ENCODE measurements at places on chromosomes 11 and 22. TPM values are rescaled to one million over a fixed set of nuclear protein-coding genes. Genes with fewer than 3 reads are reported as not detected.

GRCh38 chr11:126189109-126189929 is 22.1 kb downstream of the RPUSD4 start:
- DNase-seq = no peak
- peaks cover 16% of the 10 kb centered on the region for H3K36me3 ChIP-seq
- H3K4me1 ChIP-seq = peaks cover 6% of the 10 kb centered on the region
- no peak overlapping the region for H3K4me3 ChIP-seq
- peak overlapping the region; percentile 55 for H3K27ac ChIP-seq
- H3K27me3 ChIP-seq = no peaks in the 10 kb centered on the region

- H3K27ac ChIP-seq = no peak overlapping the region
- H3K36me3 ChIP-seq = no peaks in the 10 kb centered on the region
- H3K4me3 ChIP-seq = no peak overlapping the region
- no peaks in the 10 kb centered on the region for H3K27me3 ChIP-seq
Observed at GRCh38 chr22:45948081-45948648, 28.8 kb downstream of the WNT7B start.

GRCh38 chr11:103257360-103257759 is 148.1 kb downstream of the DYNC2H1 start:
- DNase-seq = no peak
- no peaks in the 10 kb centered on the region for H3K27me3 ChIP-seq
- H3K4me1 ChIP-seq = peaks cover 6% of the 10 kb centered on the region
- no peaks in the 10 kb centered on the region for H3K36me3 ChIP-seq
- H3K4me3 ChIP-seq = no peak overlapping the region
- no peak overlapping the region for H3K27ac ChIP-seq

The C22orf42 gene
- total RNA-seq = 0.78 TPM

The ACTN3 gene
- total RNA-seq = 20.4 TPM

Measured in WTC11 (cell line).